ENCODE measurements at places on chromosomes 6 and 20. TPM values are rescaled to one million over a fixed set of nuclear protein-coding genes. Genes with fewer than 3 reads are reported as not detected.
A peak's percentile ranks its signal among the peaks of the same experiment; 100 is the strongest.

MEI4 gene
- polyA plus RNA-seq, result not detected

DNA sequence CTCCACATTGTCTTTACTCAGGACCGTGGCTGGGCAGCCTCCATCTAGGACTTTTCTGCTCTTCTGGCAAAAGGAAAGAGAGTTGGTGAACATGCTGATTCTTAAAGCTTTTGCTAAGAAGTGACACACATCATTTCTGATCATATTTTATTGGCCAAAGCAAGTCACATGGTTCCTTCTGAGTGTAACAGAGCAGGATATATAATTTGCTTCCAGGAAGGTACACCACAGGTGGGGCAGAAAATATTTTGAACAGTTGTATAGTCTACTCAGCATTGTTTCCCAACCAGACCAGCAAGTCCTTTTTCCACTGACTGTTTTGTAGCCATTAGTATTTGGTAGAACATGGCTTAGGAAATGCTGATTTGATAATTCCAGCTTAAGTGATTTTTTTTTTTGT lies 73.5 kb downstream of the AKAP7 start:
- DNase-seq, result no peak

DNA sequence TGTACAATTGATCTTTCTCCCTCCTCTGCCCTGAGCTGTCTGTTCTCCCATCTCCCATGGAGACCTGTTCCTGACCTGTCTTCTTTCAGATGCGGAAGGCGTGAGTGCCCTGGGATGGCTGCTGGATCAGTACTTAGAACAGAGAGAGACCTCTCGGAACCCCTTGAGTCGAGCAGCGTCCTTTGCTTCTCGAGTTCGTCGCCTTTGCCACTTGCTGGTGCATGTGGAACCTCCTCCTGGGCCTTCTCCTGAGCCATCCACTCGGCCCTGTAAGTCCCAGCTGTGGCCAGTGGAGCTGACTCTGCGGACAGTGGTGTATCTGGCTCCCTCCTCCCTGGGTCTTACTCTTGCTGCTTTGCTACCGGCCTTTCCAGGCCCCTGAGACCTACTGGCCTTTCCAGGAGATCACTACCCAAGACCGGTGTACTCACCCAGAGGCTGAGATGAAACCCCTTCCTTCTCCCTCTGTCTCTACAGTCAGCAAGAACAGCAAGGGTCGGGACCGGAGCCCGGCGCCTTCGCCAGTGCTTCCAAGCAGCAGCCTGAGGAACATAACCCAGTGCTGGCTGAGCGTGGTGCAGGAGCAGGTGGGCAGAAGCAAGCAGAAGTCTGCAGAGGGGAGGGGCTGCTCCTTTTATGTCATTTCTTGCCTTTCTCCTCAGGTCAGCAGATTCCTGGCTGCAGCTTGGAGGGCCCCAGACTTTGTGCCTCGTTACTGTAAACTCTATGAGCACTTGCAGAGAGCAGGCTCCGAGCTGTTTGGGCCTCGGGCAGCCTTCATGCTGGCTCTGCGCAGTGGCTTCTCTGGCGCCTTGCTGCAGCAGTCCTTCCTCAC lies 22.5 kb downstream of the CUL9 start:
- no peak for DNase-seq

DNA sequence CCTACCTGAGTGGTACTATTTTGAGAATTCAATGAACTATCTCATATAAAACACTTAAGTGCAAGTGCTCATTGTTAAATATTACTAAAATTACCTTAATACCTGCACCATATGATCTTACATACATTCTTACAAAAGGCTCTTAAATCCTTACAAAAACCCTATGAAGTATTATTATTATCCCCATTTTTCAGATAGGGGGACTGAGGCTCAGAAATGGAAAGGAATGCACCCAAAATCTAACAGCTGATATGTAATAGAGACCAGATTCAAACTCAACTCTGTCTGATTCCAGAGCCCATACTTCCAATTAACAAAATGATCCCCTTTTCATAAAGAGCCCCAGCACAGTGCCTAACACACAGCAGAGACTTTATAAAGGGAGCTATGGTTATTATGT lies 17.5 kb downstream of the BCL2L1 start:
- no peak for DNase-seq

DNA sequence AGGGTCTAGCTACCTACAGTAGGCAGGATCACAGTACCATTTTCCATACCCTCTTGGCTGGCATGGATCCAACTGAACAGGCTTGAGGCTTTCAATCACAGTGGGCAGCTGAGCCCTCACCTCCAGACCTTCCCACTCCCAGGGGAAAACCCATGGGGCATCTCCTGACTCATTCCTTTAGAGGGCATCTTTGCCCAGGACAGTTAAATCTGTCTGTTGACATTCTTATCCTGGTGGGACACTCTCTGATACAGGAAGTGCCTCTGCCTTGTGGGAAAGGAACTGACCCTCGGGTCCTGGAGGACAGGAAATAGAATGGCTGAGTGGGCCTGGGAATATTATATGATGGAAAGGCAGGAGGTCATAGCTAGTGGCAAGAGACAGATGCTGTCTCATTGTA lies 10.2 kb upstream of the EPB41L1 start:
- DNase-seq, result no peak

GRCh38 chr6:85402071-85402470 lies 47.8 kb upstream of the NT5E start:
- DNase-seq, result no peak

DNA sequence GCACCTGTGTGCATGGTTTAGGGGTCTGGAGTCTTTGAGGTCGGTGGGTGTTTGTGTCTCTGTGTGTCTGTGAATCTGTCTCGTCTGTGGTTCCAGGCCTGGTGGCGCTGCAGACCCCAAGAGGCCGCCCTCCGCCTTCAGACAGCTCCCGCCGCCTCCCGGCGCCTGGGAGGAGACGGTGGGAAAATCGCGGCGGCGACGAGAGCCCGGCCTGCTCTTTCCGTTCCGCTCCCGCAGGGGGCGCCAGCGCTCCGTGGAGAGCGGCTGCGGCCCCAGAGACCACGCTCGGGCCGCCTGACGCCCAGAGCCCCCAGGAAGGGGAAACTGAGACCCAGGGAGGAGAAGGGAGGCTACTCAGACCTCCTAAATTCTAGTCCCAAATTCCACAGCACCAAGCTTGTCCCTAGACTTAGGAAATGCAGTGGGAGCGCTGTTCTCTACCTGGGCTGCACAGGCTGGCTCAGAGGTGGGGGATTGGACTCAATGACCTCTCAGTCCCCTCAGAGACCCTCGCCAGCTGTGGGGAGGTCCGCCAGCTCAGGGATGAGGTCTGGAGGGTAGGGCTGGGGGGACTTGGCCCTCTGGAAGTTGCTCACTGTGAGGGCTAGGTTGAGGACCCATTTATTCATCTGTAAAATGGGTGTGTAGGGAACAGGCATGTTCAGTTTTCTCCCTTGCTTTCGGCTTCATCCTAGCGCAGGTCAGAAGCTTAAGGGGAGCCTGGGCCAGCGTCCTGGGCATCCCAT lies 36.9 kb upstream of the BLCAP start:
- DNase-seq, result no peak

DNA sequence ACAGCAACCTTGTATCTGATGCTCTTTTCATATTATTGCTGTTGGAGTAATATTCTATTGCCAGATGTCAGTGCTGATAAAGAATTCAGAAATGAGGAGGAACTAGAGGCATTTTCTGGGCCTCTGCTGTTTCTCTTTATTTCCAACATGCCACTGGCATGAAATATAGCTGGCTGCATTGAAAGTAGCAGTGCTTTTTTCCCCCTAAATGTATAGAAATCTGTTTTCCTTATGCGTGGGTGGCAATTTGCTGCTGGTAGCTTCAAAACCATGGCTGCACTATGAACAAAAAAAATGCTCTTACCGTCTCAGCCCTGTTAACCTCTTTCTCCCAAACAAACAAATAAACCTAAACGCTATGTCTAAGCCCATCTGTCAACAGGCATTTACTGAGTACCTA lies 442.3 kb upstream of the AGPAT4 start:
- no peak for DNase-seq

- no peak for DNase-seq
Measured at GRCh38 chr6:170128811-170129681, 161.8 kb downstream of the DLL1 start.

- no peak for DNase-seq
Measured at GRCh38 chr20:63834491-63834880, 3.4 kb upstream of the ZBTB46 start.

DNA sequence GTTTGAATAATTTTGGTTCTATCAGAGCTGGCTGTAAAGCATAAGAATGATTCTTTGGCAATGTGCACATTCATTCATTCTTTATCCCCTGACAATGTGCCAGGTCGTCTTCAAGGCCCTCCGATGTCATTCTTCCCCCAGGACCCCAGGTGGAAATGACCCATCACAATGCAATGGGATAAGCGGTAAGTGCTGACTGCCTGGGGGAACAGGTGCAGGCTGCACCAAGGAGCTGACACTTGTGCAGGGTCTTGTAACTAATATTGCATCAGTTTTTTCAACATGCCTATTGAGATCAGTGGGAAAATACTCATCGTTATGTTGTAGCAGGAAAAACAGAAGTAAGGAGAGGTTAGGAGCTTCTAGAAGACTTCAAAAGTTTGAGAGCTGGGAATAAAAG lies 105.6 kb downstream of the FOXC1 start:
- no peak for DNase-seq

DNA sequence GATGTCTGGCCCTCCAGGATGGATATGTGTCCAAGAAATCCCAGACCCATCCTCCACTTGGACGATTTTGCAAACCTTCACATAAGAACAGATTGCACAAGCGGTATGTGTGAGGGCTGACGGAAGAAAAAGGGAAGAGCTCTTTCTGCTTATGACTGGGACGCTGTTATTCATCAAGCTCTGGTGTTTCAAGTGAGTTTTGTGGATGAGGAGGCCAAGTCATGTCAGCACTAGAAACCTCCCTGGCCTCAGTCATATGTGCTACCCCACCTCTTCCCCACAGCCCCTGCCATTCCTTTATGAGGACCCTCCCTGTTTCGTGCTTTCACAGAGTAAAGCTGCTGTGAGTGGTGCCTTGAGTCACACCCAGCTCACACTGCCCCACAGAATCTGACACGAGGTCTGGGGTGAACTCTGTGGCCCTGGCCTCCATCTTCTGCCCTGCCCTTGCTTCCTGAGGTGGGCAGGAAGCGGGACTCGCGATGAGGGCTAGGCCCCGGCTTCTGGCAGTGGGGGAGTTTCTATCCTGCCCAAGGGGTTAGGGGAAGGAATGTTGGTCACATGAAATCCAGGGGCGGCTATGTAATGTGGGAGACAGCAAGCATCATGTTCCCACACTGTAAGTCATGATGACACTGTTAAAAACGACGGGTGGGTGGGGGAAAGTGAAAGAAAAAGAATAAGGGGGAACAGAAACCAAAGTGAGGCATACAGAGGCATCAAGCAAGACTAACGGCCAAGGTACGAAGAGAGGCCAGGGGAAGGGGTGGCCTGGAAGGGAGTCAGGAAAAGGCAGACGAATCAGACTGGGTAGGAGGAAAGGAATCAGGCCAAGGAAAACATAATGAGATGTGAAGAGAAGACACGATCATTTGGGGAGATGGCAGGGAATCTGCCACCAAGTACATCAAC lies 78.1 kb downstream of the PRDM1 start:
- peak; percentile 79 for DNase-seq

GRCh38 chr6:85418059-85418458 lies 31.8 kb upstream of the NT5E start:
- peak; percentile 87 for DNase-seq

DNA sequence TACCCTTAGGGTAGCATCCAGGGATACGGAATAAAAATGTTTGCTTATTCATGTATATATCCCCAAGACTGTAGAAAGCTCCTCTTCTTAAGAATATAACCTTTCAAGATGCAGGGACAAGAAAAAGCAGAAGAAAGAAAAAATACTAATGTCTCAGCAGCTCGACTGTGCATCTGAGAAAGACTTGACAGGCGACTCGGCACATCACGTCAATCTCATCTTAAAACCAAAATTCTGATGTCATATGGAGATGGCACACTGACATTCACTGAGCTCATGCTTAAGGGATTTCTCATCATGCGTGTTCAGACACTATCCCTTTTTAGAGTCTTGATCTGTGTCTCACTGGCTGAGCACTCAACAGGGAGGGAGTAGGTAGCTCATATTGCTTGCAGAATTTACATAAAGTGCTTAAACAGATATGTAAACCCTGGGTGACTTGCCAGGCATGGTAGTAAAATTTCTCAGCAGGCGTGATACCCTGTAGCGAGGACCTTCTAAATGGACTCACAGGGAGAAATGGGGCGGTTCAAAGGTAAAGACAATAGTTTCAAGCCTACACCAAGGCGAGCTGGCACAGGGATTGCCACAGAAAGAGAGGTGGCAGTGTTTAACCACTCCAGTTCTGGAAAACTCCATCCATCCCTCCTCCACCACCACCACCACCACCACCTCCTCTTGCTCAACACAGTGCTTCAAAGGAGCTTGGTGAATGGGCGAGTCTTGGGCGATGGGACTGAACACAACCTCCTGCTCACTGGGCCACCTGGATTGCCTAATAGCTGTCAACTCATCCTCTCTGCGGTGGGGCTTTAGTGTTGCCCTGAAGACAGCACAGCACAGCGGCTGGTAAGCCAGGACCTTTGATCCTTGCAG lies 330.5 kb downstream of the TFAP2A start:
- DNase-seq, result no peak

DNA sequence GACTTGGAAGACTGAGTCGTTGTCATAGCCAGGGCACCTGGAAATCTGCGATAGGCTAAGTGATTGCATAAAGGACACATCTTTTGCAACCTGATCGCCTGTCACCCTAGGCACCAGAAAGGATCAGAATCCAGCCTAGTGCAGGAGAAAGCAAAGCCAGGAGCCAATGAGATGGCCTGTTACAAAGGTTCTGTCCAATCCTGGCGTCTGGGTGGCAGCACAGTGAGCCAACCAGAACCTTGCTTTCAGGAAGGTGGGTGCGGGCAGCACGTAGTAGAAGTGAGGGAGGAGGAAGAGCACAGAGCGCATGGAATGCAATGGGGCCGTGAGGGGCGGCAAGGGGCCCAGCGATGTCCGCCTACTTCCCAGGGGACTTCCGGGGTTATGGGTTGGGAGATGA lies 120.4 kb upstream of the GGTLC1 start:
- no peak for DNase-seq

DNA sequence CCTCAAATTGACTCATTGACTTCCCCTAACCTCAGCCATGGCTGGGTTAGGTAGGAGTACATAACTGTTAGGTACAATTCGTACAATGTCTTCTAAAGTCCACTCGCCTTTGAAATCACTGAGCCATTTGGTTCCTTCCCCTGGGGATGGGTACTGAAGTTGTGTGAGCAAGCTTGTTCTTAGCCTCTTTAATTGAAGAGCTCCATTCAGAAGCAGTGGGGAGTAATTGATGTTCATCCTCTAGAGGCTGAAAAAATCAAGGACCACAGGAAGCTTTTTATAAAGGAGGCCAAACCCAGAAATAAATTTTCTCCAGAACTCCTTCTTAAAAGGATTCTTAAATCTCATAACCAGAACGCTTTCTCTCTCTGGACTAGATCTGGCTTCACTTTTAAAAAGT lies 60.6 kb downstream of the ANKS1A start:
- no peak for DNase-seq

Data from IMR-90 (cell line).